Cardiac fibroblast (primary cell): ENCODE measurements at places on chromosomes 1 and 21.

GRCh38 chr1:220684890-220685289 lies 5.3 kb upstream of the C1orf115 start:
- DNase-seq, result peak; percentile 11

GRCh38 chr1:225877580-225877979 lies 4.6 kb downstream of the TMEM63A start:
- peak; percentile 52 for DNase-seq

- DNase-seq, result peak; percentile 72
Measured at GRCh38 chr1:97139512-97139911, 417.9 kb downstream of the PTBP2 start.

- peak; percentile 32 for DNase-seq
Measured at GRCh38 chr1:45669379-45669778, 17.0 kb downstream of the GPBP1L1 start.

- no peak for DNase-seq
Measured at GRCh38 chr1:208931936-208932335, 651.6 kb upstream of the CAMK1G start.

DNA sequence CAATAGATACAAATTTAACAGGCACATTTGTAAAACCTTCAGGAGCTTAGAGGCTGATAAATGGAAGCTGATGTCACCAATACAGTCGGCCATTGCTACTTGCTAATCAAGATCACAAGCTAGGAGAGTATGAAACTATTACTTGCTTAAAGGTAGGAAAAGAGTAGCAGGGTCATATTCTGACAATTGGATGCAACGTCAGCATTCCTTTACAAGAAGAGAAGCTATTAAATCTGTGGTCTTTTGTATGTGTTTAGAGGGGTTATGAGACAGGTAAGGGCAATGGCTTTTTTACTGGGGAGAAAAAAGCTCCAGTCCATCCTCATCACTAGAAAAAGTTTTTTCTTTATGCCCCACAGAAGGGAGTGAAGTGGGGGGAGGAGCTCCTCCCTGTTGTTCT lies 11.7 kb upstream of the CD48 start:
- DNase-seq, result no peak

DNA sequence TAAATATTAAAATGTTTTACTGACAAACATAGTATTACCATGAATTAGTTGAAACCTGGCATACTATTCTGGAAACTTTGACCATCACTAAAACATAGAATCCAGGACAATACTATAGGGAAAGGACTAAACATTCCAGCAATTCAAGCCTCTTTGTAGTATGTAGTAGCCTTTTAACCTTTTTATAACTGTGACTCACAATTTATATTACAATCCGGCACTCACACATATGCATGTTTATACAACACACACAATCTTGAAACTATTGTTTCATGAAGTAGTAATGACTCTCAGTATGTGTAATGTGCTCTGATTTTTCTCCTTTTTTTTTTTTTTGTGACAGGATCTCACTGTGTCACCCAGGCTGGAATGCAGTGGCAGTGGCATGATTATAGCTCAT lies 64.3 kb downstream of the ANKRD13C start:
- DNase-seq, result peak; percentile 56

DNA sequence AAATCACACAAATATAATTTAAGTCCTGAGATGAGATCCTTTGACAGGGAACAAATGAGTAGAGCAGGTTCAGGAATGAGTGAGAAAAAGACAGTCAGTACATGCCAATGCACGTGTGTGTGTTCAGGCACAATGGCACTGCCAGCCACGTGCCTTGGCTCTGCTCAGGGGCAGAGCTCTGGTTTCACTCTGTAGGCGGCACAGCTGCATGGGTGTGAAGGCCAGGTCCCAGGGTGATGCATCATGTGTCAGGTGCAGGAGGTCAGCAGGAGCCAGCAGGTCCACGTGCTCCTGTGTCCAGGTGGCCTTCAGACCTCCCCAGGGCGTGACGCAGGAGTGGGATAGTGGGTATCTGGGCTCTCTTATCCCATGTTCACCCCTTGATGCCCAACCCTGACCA lies 386.1 kb downstream of the KCNH1 start:
- DNase-seq, result no peak

DNA sequence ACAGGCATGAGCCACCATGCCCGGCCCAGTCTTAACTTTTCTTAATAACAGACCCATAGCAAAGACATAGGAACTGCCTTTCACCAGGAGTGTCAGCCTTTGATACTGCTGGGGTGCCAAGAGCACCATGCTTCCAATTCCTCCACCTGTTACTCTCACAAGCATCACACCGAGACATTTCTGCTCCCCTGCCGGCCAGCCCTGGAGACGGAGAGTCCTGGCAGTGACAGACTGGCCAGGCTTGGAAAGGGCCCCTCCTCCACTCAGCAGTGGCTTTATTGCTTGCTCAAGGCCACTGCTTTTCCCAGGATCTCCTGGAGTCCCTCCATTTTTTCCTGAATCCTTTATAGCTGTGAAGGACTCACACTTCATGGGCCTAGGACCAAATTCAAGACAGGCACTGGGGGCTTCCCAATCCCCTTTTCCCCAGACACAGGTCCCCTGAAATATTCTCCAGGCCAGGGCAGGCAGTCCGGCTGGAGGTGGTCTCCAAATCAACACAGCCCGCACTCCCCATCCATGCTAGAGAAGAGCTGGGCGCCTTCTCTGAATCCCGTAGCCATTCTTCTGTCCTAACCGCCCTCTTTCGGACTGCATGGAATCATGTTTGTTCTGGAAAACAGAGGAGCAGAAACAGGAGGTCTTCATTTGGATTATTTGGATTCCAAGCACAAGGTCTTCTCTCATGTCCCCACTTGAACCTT lies 25.5 kb upstream of the PTPRF start:
- DNase-seq, result no peak

GRCh38 chr1:85303440-85304162 lies 27.2 kb upstream of the BCL10 start:
- DNase-seq, result no peak

DNA sequence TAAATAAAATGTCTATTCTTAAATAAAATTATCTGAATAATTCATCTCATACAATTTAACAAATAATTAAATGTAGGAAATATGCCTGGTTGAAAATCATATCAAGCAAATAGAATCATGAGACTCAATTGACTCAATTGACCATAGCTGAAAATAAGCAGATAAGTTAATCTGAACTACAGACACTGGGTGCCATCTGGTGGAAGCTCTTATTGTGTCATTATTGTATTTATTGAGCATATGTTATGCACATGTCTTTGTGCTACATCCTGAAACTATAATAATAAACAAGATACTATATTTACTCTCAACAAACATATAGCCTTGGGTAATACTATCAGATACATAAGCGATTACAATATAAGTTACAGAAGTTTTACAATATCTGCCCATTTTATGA lies 41.0 kb downstream of the BRINP3 start:
- DNase-seq, result peak; percentile 16

GRCh38 chr1:77394166-77394565 lies 112.3 kb downstream of the AK5 start:
- peak; percentile 41 for DNase-seq

GRCh38 chr1:10901091-10901890 lies 104.8 kb upstream of the CASZ1 start:
- DNase-seq, result peak; percentile 17

- peak; percentile 25 for DNase-seq
Measured at GRCh38 chr1:39381839-39382238, 109.6 kb upstream of the BMP8A start.

GRCh38 chr1:70819231-70819630 lies 228.4 kb downstream of the PTGER3 start:
- DNase-seq, result peak; percentile 16

DNA sequence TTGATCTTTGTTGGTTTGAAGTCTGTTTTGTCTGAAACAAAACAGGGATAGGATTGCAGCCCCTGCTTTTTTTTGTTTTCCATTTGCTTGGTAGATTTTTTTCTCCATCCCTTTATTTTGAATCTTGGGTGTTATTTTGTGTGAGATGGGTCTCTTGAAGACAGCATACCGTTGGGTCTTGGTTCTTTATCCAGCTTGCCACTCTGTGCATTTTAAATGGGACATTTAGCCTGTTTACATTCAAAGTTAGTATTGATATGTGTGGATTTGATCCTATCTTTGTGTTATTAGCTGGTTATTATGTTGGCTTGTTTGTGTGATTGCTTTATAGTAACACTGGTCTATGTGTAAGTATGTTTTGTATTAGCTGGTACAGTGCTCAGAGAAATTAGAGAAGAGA lies 40.9 kb downstream of the GIPC2 start:
- DNase-seq, result no peak

DNA sequence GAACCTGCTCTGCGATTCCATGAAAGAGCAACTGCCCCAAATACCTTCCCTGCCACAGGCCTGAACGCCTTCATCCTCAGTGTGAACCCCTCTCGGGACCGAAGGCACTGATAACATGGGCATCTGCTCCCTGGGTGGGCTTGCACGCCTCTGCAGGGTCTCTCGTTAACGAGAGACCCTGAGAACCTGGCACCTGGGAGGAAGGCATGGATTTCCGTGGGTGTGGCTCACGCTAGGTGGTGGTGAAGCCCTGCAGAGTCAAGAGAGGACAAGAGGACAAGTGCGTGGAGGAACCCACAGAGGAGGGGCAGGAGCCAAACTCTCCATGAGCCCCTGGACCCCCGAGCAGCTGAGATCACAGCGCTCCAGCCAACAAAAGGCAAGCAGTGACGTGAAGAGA lies 26.8 kb upstream of the COL6A2 start:
- no peak for DNase-seq

DNA sequence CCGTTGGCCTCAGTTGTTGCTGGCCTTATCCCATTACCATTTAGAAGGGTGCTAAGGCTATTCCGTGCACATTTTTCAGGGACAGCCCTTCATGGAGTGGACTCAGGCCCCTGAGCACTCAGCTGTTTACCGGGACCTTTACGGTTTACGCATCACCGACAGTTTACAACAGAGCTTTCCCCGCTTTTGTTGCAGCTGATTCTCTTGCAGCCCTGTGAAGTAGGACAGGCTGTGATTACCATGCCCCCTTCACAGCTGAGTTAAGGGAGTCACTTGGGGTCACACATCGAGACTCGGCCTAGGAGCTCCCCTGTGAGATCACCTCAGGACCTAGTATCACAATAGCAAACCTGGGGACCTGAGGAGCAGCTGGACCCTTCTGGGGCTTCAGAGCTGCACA lies 41.9 kb downstream of the PTPRF start:
- DNase-seq, result no peak

DNA sequence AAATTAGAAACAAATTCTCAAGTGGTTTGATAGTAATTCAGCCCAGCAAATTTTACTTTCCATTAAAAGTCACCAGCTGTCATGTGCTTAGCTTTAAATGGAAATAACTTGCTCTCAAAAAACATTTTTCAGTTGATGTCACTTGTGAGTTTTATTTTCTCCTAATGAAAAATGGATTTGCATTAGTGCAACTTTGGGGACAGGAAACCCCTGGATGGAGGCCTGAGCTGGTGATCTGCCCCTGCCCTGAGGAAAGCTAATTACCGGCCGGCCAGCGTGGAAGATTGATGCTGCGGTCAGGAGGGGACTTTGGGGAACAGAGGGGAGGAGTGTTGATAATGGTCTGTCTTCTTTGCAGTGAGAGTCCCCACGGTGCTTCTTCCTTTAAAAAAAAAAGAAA lies 66.8 kb upstream of the ANGPTL1 start:
- no peak for DNase-seq
